Cerebellar nuclear complex (tissue), 1 donor: ENCODE measurements at places on chromosomes 5 and 9.

- no peak for DNase-seq
Observed at GRCh38 chr9:98558575-98558974, 150.2 kb downstream of the GABBR2 start.

DNA sequence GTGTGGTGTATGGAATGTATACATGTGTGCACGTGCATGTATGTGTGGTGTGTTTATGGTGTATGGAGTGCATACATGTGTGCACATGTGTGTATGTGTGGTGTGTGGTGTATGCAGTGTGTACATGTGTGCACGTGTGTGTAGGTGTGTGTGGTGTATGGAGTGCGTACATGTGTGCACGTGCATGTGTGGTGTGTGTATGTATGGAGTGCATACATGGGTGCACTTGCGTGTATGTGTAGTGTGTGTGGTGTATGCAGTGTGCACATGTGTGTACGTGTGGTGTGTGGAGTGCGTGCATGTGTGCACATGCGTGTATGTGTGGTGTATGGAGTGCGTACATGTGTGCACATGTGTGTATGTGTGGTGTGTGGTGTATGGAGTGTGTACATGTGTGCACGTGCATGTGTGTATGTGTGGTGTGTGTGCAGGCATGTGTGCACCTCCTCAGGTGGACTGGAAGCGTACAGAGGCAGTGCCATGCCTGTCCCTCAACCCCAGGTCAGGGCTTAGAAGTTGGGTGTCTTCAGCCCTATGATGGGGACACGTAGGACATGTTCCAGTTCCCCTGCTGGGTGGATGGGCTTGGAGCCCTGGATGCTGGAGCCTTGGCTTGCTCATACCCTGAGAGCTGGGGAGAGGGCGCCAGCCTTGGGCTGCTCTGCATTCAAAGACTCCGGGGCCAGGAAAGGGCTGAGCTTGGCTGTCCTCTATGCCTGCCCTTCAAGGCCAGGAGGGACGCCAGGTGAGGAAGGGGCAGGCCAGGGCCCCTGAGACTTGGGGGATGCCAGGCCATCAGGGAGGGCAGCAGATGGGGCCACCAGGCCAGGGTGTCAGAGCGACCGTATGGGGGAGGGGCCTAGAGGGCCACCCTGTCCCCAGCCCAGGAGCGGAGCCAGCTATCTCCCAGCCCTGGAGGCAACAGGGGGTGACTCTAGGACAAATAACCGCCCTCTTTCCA lies 12.2 kb downstream of the MYMK start:
- no peak for DNase-seq

- DNase-seq = no peak
Observed at GRCh38 chr9:89013660-89014059, 22.4 kb downstream of the S1PR3 start.

DNA sequence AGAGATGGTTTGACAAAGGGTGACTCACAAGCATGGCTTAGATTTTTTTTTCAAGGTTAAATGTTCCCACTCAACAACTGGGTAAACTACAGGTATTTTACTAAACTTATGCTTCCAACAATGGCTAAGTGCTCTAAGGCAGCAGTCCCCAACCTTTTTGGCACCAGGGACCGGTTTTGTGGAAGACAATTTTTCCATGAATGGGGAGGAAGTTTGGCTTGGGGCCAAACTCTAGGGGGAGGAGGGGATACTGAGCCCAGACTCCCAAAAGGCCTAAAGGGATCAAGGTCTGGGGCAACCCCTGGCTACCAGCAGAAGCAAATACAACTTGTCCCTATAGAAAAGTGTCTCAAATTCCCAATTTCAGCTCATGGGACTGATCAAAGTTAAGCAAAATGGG lies 32.0 kb upstream of the HSD17B3 start:
- DNase-seq = no peak

GRCh38 chr5:179405426-179406030 lies 60.3 kb upstream of the ADAMTS2 start:
- no peak for DNase-seq

- DNase-seq = no peak
Observed at GRCh38 chr9:37128051-37128450, 7.7 kb downstream of the ZCCHC7 start.

- no peak for DNase-seq
Observed at GRCh38 chr9:137065336-137065967, 4.9 kb downstream of the SAPCD2 start.

GRCh38 chr9:18638371-18639249 lies 164.7 kb downstream of the ADAMTSL1 start:
- DNase-seq = no peak

GRCh38 chr5:124440471-124440870 lies 306.0 kb downstream of the ZNF608 start:
- DNase-seq = no peak

GRCh38 chr5:41843456-41844370 lies 26.5 kb downstream of the OXCT1 start:
- no peak for DNase-seq

- no peak for DNase-seq
Observed at GRCh38 chr5:133761632-133762031, 149.3 kb upstream of the FSTL4 start.

GRCh38 chr9:69949396-69949795 lies 94.3 kb upstream of the MAMDC2 start:
- no peak for DNase-seq

DNA sequence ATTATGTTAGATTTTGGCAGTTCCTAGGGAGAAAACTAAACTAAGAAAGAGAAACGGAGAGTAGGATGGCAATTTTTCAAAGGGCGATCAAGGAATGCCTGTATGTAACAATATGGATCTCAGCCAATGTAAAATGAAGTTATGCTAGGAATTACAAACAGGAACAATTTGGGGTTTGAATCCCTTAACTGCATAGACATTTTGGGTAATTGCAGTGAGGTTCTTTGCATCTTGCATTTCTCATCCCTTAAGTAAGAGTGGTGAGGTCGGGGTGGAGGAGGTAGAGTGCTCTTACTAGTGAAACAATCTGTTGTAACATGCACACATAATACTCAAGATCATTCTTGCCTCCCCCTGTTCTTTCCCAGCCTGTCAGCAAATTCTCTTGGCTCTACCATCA lies 137.6 kb downstream of the NPR3 start:
- DNase-seq = no peak

GRCh38 chr5:133202066-133202665 lies 150.4 kb downstream of the HSPA4 start:
- no peak for DNase-seq

DNA sequence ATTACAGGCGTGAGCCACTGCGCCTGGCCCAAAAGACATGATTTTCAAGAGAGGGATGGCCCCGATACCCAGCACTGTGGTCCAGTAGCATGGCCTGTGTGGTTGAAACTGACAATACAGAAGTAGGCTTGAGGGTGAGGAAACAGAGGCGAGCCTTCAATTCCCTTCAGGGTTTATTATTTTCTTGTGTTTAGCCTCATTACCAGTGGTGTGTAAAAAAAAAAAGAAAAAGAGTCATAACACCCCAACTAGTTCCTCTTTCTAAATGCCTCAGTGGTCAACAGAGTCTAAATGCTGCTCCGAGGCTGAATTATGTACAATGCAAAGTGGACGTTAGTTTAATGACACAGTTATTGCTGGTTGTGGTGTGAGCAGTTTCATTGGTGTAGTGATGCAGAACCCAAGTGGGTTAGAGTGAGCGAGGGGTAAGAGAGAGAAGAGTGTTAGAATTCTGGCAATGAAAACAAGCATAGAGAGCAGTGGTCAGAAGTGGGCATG lies 58.8 kb downstream of the SNX30 start:
- no peak for DNase-seq

DNA sequence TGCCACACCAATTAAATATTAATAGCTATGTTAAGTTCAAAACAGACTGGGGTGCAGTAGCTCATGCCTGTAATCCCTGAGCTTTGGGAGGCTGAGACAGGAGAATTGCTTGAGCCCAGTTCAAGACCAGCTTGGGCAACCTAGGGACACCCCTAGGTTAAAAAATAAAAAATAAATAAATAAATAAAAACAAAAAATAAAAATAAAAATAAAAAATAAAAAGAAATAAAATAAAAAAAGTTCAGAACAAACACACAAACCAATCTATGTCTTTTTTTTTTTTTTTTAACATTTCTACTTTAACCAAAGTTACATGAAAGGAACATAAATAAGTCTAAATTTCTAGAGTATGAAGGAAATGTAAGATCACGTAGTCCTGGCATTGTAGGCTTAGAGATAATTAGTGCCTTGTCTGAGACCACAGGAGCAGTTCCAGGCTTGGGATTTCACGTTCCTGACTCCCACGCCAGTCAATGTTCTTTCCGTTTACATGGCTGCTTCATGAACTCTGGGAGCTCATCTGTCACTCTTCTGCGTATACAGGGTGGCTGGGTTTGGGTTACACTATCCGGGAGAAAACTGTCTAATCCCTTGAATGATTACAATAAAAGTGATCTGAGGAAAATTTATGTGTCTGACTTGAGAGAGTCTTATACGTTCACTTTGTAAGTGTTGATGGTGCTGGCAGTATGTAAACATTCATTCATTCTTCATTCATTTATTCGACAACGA lies 85.2 kb downstream of the KIAA1958 start:
- DNase-seq = no peak

- DNase-seq = no peak
Observed at GRCh38 chr5:31890046-31890445, 251.1 kb downstream of the PDZD2 start.

DNA sequence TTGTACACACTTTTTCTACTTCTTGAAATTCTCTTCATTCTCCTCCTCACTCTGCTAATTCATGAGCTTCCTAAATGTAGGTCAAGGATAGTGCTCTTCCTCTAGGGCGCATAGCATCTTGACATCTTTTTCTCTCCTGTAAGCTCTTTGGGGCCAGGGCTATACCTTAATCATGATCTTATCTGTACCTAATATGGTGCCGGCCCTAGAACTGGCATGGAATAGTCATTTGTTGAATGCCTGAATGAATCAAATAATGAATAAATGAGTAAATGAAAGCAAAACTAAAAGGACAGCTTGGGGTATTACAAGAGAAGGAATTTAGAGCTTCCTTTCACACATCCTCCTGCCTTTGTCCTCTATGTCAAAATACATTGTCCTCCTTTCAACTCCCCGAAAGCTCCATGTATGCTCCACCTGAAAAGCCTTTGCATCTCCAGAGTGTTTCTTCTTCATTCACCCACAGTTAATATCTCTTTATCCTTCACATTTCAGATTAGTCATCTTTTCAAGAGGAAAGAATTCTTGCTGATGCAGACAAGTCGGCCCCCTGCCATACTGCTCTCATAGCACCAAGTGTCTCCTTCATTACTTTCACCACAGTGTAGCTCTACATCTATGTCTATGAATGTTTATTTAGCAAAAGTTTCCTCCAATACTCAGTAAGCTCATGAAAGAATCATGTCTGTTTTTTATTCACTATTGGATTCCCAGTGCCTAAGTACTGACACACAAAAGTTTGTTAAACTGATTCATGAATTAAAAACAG lies 16.4 kb upstream of the PPP2R2B start:
- DNase-seq = no peak

DNA sequence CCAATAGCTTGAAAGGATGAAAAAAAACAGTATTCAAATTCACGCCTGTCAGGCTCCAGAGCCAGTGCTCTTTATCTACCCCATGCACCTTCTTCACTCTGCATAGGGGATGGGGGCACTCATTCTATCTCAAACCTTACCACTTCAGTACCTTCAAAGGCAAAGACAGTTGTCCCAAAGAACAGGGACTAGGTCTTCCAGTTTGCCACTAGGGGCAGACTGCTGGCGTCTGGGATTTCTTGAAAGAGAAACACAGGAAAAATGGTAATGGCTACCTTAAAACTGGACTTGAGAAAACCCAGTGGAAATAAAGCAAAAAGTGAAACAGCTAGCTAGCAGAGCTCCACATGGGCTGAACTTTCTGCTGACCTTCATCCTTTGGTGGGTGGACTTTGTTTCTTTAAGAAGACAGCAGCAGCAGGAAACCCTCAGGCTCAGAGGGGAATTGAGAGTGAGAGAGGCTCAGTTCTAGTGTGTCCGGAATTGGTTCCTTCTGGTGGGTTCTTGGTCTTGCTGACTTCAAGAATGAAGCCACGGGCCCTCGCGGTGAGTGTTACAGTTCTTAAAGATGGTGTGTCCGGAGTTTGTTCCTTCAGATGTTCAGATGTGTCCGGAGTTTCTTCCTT lies 41.0 kb upstream of the SLC36A1 start:
- no peak for DNase-seq

- no peak for DNase-seq
Observed at GRCh38 chr5:59100875-59101274, 518.0 kb downstream of the RAB3C start.

- no peak for DNase-seq
Observed at GRCh38 chr9:80375477-80375876, 803.7 kb downstream of the TLE4 start.

- DNase-seq = no peak
Observed at GRCh38 chr5:150219142-150219541, 29.3 kb downstream of the SLC6A7 start.

DNA sequence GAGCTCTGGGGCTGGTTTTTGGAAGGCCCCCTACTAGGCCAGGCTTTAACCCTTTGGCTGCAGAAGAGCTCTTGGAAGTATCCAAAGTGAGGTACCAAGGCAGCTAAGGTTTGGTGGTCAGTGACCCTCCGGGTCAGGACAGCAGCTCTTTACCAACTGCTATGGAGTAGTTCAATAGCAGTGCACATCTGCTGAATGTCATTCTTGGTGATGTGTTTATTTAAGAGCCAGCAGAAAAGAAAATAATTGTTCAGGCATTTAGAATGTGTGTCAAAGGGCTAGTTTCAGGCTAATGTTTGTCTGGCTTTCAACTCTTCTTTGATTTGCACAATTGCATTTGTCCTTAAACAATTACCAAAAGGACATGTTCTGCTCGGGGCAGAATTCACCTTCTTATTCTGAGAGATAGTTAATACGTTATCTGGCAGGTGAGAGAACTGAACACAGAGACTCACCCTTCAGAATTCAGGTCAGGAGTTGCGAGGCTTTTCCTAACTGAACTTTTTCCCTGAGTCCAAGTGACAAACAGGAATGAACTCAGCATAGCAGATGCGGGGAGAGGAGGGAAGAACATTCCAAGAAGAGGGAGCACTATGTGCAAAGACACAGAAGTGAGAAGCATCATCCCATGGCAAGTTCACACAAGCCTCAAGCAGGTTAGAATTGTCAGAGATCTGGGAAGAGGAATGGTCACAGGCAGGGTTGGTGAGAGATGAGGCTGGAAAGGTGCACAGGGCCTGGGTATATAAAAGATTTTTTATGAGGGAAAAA lies 556.7 kb upstream of the TLE4 start:
- DNase-seq = no peak

GRCh38 chr5:149151717-149152116 lies 10.4 kb downstream of the ABLIM3 start:
- DNase-seq = no peak

- no peak for DNase-seq
Observed at GRCh38 chr5:67983251-67984110, 232.1 kb upstream of the PIK3R1 start.

DNA sequence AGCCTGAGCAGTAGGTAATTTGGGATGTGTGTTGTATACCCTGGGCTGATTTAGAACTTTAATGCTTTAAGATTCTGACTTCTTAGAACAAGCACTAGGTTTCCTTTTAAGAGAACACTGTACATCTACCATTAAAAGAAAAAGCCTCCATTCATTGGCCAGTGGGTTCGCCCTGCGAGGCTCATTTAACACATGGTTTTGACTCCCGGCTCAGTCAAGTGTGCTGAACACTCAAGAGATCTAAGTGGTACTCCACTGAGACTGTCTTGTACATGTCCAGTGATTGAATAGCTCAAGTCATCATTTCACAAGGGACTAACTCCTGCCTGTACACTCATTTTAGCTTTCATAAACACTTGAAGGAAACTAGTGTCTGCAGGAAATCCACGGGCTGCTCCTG lies 3.9 kb downstream of the FUBP3 start:
- DNase-seq = no peak
